Upper lobe of left lung (tissue), 6 donors: ENCODE measurements at places on chromosomes 1 and 21. TPM values are rescaled to one million over a fixed set of nuclear protein-coding genes. Genes with fewer than 3 reads are reported as not detected.

GRCh38 chr1:40610156-40610555, 55.3 kb downstream of the RIMS3 start:
- H3K4me1 ChIP-seq, result no peaks in the 10 kb centered on the region
- no peak overlapping the region for H3K4me3 ChIP-seq
- H3K27ac ChIP-seq, result no peak overlapping the region
- H3K27me3 ChIP-seq, result no peaks in the 10 kb centered on the region
- no peaks in the 10 kb centered on the region for H3K36me3 ChIP-seq

- no peaks in the 10 kb centered on the region for H3K4me1 ChIP-seq
- H3K36me3 ChIP-seq, result peaks cover 14% of the 10 kb centered on the region
- H3K27ac ChIP-seq, result no peak overlapping the region
- no peak overlapping the region for H3K4me3 ChIP-seq
Measured at GRCh38 chr1:236844499-236845271, 49.6 kb downstream of the MTR start.

GRCh38 chr1:192005976-192006375, 152.3 kb upstream of the RGS18 start:
- H3K4me1 ChIP-seq, result no peaks in the 10 kb centered on the region
- no peak for DNase-seq
- H3K27me3 ChIP-seq, result no peaks in the 10 kb centered on the region
- H3K27ac ChIP-seq, result no peak overlapping the region
- H3K36me3 ChIP-seq, result no peaks in the 10 kb centered on the region

The TSTD1 gene
- 112 TPM for total RNA-seq

DNA sequence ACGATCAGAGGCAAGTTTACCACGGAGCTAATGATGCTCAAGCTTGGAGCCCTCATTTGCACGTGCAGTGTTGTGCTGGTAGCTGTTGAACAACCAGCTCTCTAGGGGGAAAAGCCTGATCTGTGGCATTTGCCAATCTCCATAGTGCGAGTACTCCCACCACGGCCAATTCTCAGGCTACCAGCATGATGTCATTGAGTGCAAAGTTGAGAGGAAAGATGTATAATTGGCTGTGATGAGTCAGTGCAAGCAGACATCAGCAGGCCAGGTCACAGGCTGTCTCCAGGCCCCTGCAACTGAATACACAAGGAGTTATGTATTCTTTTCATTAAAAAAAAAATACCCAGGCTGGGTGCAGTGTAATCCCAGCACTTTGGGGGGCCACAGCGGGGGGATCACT, 233.1 kb upstream of the VAMP3 start:
- H3K36me3 ChIP-seq, result no peaks in the 10 kb centered on the region
